ENCODE measurements at places on chromosomes 7 and 10.
A peak's percentile ranks its signal among the peaks of the same experiment; 100 is the strongest.

GRCh38 chr10:72685264-72685921, 6.5 kb upstream of the MCU start:
- no peak for DNase-seq

DNA sequence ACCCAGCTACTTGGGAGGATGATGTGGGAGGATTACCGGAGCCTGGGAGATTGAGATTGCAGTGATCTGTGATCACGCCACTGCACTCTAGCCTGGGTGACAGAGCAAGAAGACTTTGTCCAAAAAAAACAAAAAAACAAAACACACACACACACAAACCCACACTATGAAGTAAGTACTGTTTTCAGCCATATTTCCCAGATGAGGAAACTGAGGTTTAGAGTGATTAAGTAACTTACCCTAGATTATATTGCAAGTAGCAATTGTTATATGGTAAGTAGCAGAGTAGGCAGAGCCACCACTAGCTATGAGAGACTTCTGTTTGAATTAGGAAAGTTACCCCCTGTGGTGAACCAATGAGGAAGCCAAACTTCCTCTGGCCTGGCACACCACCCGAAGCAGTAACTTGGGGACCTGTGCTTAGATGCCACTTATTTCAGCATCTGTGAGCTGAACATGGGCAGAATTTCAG, 61.9 kb downstream of the MCU start:
- no peak for DNase-seq

DNA sequence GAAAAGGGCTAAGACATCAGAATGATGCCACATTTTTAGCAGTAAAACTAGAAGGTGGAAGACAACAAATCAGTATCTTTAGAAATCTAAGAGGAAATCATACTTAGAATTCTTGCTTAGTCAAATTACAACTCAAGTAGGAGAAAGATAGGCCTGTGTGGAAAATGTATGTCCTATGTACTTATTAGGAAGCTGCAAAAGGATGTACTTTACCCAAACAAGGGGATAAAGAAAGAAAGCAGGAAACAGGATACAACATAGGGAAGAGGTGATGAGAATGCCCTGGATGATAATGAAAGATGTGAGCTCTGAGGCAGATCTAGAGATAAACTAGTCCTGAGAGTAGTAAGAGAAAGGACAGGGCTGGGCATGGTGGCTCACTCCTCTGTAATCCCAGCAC, 54.9 kb downstream of the RNLS start:
- DNase-seq = no peak

GRCh38 chr7:82443547-82444219, at the start of gene CACNA2D1:
Gene CACNA2D1, minus strand, starts transcription at chr7:82443777.
- peak; percentile 85 for DNase-seq

GRCh38 chr7:131174855-131175254, 152.8 kb upstream of the MKLN1 start:
- no peak for DNase-seq

DNA sequence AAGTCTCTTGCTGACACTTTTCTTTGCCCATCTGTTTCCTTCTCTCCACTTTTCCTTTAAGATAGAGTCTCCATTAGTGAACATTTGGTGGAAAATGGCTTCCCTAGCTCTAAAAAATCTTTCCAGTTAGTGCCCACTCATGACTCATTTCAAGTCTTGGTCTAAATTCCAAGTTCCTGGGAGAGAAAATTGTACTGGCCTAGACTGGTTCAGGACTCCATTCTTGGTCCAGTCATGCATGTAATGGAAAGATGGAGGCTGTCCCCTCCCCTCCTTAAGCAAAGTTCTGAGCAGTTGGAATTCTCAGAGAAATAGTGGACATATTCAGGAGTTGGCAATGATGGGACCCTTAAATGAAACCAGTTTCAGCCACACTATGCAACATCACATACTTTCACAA, 3.8 kb upstream of the ALDH18A1 start:
- no peak for DNase-seq

DNA sequence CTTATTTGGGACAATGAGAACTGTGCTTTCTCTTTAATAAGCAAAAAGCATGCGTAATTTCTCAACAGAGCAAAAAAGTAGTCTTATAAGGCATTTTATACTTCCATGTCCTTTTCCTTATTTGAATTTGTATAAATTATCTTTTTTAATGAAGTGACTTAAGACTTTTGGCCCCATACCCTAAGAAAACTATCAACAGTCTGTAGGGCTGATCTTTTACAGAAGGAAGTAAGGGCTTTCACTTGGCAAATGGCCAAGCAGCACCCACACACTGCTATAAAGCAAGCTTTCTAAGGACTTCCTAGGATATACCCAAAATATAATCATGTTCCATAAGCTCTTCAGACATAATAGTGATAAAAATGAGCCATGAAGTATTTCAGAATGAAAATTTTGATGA, 3.4 kb downstream of the CRPPA start:
- no peak for DNase-seq

GRCh38 chr7:90290244-90291113, 30.6 kb downstream of the FAM237B start:
- DNase-seq = no peak

DNA sequence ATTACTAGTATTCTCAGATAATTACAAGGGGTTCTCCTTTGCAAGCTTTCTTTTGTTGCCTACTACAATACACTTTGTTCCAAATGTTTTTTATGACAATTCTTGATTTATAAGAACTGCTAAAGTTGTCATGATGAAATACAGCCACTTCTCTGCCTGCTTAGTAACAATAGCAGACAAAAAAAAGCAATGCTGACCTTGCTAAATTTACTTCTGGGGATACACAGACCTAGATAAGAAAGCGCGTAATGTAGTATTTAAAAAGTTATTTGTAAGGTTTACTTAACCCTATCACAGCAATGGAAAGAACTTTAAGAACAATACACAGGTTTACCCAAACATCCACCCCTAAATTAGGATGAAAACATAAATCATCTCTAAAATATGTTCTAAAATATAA, 311.1 kb downstream of the DOCK4 start:
- DNase-seq = no peak

DNA sequence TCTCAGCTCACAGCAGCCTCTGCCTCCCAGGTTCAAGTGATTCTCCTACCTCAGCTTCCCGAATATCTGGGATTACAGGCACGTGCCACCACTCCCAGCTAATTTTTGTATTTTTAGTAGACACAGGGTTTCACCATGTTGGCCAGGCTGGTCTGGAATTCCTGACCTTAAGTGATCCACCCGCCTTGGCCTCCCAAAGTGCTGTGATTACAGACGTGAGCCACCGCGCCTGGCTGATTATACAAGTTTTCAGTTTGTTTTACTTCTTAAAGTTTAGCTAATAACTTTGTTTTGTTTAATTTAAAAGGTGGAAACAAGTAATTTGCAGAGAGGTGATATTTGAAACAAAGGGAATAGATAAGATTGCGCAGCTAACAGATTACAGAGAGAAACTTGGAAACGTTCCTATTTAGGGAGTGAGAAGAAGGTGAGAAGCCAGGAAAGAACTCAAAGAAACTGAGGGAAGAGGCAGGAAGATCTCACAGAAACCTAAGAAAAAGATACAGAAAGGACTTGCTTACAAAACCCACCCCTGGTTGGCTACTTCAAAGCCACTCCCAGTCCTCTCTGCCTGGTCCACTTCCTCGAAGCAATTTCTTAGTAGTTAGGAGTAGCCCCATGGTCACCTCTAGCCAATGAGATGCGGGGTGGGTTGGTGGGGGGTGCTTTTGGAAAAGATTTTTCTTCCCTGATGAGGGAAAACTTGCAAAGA, 15.0 kb upstream of the PDLIM1 start:
- DNase-seq = no peak

GRCh38 chr10:15990535-15991129, 130.3 kb upstream of the MINDY3 start:
- DNase-seq = no peak

- no peak for DNase-seq
These were observed 449.1 kb downstream of the SUGCT start for GRCh38 chr7:40583667-40584444.

GRCh38 chr7:25026156-25026555, 46.2 kb upstream of the OSBPL3 start:
- no peak for DNase-seq

- no peak for DNase-seq
These were observed 115.8 kb downstream of the TMEM130 start for GRCh38 chr7:98753989-98754479.

- DNase-seq = no peak
These were observed 115.3 kb downstream of the PIP4K2A start for GRCh38 chr10:22599048-22599561.

DNA sequence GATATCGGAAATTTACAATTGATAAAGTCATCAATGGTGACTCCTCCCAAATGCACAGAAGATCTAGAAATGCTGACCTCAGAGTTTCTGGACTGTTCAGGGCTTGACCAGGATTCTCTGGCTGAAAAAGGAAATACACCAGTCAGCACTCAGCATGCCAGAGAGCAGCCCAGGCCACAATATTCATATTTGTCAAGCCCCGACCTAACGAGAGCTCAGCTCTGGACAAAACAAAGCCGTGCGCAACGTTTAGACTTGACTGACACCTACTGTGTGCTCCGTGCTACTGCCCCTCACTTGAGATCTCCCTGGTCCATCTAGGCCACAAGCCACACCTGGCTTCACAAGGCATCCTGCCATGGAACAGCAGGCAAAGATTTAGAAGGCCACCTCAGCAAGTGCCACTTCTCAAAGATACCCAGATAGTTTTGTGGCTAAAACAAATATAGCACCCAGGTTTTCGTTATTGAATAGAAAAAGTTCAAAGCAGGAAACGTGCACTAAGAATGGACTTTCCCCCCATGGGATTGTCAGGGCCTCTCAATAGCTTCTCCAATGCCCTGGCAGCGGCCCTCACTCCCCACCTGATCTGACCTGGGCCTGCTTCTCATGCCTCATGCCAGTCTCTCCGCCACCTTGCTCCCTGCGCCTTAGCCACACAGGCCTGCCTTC, 218.3 kb downstream of the FAM107B start:
- DNase-seq = no peak

DNA sequence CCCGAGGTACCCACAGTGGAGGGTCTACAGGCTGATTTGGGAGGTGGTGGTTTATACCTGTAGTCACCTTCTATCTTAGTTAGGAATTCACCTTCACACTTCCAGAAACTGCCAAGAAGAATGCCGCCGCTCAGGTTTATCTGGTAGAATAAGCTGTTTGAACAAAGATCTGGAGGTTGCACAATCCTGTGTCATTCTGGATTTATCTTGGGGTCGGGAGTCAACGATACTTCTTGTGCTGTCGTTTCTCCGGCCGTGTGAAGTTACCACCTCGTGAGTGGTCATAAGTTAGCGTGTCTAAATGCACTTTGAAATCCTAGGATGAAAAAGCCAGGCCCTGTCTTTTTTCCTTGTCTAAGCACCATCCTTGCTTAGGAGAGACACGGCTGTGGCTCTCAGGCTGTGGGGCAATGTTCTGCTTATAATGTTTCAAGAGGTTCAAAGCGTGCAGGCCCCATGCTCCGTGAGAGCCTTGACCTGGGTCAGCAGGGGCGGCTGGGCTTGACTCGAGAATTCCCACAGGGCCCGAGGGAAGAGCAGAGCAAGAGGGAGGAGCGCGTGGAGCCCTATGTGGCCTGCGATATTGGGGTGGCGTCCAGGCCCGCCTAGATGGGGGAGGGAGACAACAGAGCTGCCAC, 35.5 kb downstream of the GRIFIN start:
- DNase-seq = no peak

GRCh38 chr10:22978287-22978686, 50.4 kb downstream of the ARMC3 start:
- no peak for DNase-seq

- no peak for DNase-seq
These were observed 35.8 kb downstream of the ALOX5 start for GRCh38 chr10:45409782-45410181.

DNA sequence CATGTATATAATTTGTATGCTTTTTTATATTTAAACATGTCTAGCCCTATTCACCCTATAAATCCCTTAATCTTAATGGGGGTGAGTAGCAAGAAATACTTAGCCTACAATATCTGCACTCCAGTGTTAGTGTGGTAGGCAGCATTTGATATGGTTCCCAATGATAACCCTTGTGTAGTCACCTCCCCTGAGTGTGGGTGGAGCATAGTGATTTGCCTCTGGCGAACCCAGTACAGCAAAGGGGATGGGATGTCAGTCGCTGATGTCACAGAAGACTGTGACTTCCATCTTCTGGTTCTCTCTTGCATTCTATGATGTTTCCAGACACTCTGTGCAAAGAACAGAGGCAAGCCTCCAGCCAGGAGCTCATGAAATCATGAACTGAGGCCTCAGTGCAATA, 211.2 kb downstream of the CRPPA start:
- DNase-seq = no peak

- no peak for DNase-seq
These were observed 33.5 kb downstream of the CARD11 start for GRCh38 chr7:3010161-3010560.

DNA sequence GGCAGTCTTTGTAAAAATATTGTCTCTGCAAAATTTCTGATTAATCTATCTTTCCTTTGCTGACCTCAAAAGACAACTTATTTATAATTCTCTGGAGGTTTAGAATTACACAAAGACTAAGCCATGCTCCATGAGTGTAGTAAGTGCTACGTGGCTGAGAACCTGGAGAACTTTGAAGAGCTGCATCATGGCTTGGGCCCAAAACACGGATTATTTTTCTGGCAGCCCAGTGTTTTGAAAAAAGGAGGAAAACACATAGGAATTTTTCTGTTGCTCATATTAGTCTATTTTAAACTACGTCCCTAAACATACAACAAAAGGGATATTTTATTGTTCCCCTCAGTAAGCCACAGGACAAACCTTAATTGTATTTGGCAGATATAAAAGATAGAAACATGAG, 360.7 kb upstream of the MYO3A start:
- DNase-seq = no peak

- no peak for DNase-seq
These were observed 38.8 kb upstream of the CDK6 start for GRCh38 chr7:92875173-92875572.

DNA sequence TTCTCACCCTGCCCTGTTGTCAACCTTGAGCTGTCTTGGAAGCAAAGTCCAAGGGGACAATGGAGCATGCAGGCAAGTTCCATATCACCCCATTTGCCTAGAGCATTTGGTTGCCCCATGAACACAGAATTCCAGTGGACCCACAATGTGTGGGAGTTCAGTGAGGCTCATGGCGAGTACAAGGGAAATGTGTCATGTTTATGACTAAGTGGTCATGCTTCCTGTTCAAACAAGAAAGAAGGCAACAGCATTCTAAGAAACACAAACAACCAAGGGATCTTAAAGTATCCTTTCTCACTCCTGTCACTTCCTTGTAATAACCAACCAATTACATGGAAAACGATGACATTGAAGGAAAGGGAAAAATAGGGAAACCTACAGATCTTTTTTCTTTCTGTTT, 513.0 kb downstream of the INHBA start:
- no peak for DNase-seq

- DNase-seq = no peak
These were observed 78.8 kb upstream of the GSDME start for GRCh38 chr7:24836084-24836483.

- DNase-seq = no peak
These were observed 11.7 kb downstream of the ANK3 start for GRCh38 chr10:60377955-60378354.

GRCh38 chr7:42671627-42672026, 240.2 kb downstream of the C7orf25 start:
- DNase-seq = no peak
